ENCODE measurements at places on chromosomes 16 and 17.

- DNase-seq, result no peak
Observed at GRCh38 chr17:6706996-6707395, 6.2 kb downstream of the SLC13A5 start.

DNA sequence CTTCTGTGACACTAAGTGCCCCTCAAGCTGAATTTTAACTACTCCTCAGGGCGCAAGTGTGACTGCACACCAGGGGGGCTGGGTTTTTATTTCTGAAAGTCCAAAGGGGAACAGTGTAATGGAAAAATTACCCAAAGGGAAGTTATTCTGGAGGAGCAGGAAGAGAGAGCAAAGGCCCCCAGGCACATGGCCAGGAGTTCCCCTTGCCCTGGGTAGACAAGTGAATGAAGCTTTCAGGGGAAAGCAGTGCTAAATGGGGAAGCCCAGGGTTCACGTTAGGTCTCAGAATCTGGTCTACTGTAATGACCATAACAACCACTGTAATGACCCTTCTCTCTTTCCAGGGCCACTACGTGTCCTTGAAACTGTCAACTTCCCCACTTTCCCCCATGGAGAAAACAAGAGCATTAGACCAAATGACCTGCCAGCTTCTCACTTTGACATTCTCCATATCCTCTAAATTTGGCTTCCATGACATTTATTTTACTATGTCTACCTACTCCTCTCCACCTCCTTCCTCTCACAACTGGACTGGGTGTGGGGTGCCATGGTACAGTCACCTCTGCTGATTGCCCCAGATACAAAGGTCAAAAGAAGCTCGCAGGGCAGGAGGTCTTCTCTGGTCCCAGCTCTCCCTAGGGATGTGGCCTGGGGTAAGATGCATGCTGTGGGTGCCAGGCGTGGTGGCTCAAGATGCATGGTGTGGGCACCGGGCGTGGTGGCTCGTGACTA, 34.1 kb upstream of the MMP2 start:
- DNase-seq, result no peak

DNA sequence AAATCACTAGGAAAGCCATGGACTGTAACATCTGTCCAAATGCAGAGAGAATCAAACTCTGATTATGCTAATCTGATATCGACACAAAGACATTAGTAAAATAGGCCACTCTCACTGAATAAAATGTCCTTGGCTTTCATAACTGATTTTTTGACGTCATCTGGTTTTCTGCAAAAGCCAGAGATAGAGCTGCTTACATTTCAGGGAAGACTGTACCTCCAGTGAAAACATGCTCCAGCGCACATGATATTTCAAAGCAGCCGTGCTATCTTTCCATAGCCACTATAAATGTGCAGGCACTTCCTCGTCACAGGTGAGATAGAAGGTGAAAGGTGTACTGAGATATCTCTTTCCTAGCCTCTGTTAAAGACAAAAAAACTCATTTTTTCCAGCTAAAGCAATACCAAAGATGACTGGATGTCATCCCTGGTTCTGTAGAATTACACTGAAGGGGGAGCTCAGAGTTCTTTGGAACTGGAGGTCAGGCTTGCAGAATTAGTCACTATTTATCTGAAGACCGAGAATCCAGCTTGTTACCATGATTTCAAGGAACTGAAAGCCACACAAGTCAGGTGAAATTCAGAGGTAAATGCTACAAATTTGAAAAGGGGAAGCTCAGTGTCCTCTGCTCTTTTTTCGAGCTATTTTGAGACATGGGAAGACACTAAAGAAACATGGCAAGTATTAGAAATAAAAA, 249.5 kb downstream of the CA10 start:
- DNase-seq, result no peak

- no peak for DNase-seq
Observed at GRCh38 chr17:56761387-56761786, 72.3 kb downstream of the C17orf67 start.

- DNase-seq, result peak; percentile 89
Observed at GRCh38 chr16:82761236-82761635, 134.5 kb downstream of the CDH13 start.

- DNase-seq, result no peak
Observed at GRCh38 chr16:50916040-50916439, 174.2 kb downstream of the CYLD start.

- no peak for DNase-seq
Observed at GRCh38 chr17:79892457-79893241, 53.4 kb upstream of the CBX4 start.

DNA sequence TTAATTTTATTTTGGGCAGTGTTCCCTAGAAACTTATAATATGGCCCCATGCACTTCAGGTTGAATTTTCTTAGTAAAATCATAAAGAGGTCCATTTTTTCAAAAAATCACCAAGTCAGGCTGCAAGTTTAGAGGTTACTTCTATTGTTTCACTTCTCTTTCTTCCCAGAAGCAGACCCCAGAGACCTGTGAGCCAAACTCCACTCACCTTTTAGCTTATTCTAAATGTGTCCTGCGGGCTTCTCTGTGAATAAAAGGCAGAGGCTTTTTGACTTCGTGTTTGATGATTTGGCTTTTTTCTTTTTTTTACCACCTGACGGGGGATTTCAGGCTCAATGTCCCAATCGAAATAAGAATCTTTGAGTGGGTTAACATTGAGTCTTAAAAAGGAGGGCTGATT, 7.4 kb downstream of the PRKCB start:
- no peak for DNase-seq

DNA sequence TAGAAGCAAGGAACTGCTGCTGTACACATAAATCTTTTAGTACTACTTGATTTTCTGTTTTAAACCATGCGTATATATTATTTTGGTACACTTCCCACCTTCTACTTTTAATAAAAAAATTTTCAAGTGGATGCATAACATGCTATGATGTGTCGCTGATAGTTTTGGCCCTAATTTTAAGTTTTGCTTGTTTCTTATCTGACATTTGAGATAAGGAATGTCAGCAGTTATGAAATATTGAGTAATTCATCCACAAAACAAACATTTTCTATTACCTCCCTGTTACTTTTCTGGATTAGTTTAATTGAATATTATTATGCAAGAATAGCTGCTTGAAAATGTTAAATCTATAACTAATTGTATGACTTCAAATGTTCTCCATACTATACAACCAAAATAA, 35.8 kb downstream of the N4BP1 start:
- DNase-seq, result no peak

DNA sequence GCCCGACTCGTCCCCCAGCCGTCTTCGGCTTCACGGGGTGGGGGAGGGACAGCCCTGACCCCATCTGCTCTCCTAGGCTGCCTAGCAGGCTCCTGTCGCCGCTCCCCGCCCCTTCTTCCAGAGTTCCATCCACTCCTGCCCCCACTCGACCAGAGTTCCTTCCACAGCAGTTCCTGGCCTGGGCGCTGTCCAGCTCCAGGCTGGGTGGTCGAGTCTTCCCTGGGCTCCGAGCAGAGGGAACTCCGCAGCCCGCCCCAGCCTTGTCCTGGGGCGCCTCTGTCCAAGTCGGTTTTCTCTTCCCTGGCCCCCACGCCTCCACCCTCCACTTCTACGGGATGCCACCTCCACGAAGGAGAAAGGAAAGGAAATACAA, 1.4 kb downstream of the PYY start:
- DNase-seq, result no peak

- peak; percentile 74 for DNase-seq
Observed at GRCh38 chr16:200388-200787, 20.1 kb downstream of the HBQ1 start.

DNA sequence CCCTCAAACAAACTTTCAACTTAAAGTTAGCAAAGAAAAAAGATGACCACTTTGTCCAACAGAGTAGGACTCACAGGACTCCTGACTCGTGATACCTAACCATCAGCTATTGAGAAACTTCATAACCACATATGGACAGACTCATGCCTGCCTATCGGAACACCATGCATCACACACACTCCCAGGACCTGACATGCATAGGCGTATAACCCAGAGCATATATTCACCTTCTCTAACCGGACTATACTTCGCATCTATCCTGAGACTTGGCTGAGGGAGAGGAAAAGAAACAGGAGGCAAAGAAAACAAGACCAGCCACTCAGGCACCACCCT, 2.2 kb downstream of the PIP4K2B start:
- DNase-seq, result no peak

DNA sequence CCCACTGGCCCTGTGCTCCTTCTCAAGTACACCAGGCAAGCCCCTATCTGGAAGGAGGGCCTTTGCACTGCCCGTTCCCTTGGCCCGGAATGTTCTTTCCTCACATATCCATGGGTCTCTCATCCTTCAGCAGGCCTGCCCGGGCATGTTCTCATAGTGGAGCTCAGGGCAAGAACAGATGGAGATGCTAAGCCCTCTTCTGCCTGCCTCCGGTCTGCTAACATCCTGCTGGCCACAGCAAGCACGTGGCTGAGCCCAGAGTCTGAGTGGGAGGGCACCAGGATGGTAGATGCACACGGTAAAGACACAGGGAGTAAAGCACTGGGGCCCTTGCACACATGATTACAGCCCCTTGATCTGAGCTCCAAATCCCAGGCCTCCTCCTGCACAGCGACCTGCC, 19.8 kb upstream of the ANKRD40CL start:
- DNase-seq, result no peak

GRCh38 chr17:56230660-56231059, 77.4 kb downstream of the ANKFN1 start:
- DNase-seq, result peak; percentile 69

DNA sequence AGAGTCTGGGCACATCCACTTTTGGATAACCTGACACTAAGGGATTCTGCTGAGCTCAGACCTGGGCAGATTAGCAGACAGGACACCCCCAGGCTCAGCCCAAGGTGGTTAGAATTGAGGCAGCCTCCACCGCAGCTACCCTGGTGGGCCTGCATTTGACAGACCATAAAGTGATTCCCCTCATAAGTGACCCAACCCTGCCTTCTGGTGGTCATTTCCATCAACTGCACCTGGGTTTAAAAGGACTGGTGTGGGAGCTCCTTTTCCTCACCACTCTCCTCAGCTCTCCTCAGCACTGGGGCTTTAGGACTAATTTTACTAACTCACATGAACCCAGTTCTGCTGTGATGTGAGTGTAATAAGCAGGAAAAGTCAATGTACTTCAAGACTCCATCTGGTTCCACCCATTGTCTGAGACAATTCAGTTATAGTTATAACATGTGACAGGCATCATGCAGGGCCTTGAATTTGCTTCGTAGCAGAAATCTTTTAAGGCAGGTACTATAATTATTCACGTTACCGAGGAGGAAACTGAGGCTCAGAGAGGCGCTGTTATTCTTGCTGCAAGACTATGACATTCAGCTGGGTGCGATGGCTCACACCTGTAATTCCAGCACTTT, 42.5 kb downstream of the MYH3 start:
- DNase-seq, result peak; percentile 74

DNA sequence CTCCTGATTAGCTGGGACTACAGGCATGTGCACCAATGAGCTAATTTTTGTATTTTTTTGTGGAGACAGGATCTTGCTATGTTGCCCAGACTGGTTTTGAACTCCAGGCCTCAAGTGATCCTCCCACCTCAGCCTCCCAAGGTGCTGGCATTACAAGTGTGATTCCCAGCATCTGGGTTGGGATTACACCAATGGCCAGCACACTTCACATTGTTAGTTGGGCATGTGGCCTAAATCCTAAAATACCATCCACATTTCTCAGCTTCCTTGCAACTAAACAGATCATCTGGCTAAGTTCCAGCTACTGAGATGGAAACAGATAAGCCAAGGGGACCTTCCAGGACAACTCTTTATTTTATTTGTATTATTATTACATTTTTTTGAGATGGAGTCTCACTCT, 9.9 kb downstream of the RABEP2 start:
- peak; percentile 74 for DNase-seq

DNA sequence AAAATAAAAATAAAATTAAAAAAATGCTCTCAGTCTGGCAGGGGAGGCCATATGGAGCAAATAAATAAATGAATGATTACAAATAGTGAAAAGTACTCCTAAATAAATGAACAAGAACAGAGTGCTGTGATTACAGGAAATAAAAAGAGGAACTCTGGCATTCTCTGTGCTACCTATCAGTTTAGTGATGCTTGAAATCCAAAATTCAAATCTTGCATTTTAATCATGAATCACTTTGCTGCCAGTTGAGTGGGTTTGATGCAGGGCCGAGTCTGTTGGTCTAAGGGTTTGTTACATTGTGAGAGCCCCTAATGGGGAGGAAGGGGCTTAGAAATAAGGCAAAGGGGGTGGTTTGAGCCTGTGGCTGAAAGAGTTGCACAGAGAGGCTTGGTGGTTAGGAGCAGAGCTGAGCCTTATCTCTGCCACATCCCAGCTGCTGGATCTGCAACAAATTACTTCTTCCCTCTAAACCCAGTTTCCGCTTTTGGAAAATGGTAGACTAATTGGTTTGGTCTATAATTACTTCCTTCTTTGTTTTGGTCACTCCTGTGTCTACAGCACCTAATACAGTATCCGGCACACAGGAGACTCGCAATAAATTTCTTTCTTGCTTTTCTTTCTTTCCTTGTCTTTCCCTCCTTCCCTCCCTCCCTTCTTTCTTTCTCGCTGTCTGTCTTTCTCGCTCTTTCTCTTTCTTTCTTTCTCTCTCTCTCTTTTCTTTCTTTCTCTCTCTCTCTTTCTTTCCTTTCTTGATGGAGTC, 6.3 kb upstream of the ABCC1 start:
- DNase-seq, result no peak

All from fibroblast of skin of right biceps (primary cell).